ENCODE measurements at places on chromosomes 1 and 21.

DNA sequence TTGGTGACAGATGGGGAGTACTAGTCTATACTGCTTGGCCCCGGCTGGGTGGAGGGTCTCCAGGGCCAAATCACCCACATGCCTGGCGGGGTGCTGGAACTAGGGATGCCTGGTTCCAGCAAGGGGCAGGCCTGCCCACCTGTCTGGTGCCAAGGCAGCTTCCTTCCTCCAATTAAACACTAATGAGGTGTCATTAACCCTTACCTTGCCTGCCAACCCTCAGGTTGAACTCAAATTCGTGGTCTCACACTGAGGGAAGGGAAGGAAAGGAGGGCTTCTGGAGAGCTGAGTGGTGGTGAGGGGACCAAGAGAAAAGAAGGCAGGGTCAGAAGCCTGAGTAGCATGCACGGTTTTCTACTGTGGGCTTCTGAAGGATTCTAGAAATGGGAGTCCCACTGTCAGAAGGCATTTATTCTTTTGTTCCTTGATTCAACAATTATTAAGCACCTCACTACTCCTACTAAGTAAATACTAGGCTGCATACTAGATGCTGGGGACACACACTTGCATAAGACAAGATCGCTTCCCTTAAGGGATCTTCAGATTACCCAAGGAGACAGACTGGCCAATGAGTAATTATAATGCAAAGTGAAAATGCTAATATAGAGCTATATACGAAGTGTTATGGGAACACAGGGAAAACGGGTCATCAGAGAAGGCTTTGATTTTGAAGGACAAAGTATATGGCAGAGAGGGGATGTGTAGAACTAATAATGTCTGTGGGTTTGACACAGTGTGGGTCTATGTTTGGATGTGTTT lies 5.9 kb upstream of the EFNA3 start:
- DNase-seq: no peak

DNA sequence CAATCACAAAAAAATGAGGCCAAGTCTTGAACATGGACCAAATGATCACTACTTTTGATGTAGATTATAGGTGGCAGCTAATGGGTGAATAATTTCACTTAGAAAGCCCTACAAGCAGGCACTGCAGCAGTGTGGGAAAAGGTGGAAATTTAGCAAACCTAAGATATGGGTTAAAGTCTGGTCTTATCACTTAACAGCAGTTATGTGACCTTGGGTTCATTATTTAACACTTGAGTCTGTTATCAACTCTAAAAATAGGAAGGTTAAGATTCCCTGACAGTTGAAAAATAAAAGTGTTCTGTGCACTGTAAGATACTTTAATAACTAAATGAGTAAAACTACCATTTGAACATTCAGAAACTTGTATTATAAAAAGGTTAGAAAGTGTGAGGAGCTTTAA lies 47.5 kb downstream of the SSX2IP start:
- DNase-seq: no peak

- no peak for DNase-seq
Measured at GRCh38 chr1:181482521-181483284, 614 bp upstream of the CACNA1E start.

GRCh38 chr21:29104239-29104708 lies 26.2 kb upstream of the MAP3K7CL start:
- DNase-seq: no peak

- DNase-seq: no peak
Measured at GRCh38 chr1:60271041-60271440, 197.5 kb upstream of the C1orf87 start.

GRCh38 chr1:35030338-35030737 lies 1.4 kb downstream of the ZMYM6 start:
- DNase-seq: no peak

DNA sequence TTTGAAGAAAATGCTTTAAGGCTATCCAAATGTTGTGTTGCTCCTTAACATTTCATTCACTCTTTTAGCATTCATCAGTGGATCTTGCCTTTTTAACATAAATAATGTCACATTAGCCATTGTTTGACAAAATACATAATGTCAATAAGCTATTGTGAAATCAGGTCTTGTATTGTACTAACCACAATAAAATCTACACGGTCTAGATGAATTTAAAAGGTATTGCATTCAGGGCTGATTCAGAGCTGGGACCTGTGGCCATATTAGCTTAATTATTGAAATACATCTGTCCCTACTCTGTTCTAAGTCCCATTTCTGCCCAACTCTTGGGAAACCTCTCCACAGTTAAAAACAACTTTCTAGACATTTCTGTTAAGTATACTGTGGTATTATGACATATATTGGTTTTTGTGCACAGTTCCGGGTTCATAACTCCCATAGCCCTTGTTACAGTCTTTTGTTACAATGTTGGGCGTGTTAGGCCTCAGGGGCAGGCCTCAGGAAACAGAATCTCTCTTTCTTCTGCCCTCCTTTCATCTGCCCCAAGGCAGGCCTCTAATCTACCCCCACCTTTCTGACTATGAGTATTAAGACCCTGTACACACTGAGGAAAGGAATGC lies 44.7 kb upstream of the CITED4 start:
- no peak for DNase-seq

GRCh38 chr21:30447056-30447455 lies 7.0 kb downstream of the KRTAP15-1 start:
- no peak for DNase-seq

- DNase-seq: no peak
Measured at GRCh38 chr1:221315330-221315729, 426.6 kb downstream of the DUSP10 start.

- no peak for DNase-seq
Measured at GRCh38 chr21:16082038-16082816, 352.4 kb downstream of the USP25 start.

DNA sequence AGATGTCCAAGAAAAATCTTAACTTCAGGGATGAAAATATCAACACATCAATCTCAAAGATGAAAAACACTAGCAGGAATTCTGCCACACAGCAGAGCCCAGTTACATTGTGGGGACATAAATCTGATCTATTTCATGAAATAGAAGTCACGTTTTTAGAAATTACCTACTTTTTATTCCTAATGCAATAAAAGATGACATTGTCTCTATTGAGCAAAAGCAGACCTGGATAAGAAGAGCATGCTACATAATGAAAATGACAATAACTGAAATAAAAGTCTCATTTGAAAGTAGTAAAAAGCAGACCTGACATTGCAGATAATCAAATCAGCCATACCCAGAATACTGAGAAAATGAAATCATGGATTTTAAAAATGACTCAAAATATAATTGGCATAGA lies 156.8 kb downstream of the NTNG1 start:
- no peak for DNase-seq

- no peak for DNase-seq
Measured at GRCh38 chr1:204947338-204947737, 76.7 kb downstream of the NFASC start.

DNA sequence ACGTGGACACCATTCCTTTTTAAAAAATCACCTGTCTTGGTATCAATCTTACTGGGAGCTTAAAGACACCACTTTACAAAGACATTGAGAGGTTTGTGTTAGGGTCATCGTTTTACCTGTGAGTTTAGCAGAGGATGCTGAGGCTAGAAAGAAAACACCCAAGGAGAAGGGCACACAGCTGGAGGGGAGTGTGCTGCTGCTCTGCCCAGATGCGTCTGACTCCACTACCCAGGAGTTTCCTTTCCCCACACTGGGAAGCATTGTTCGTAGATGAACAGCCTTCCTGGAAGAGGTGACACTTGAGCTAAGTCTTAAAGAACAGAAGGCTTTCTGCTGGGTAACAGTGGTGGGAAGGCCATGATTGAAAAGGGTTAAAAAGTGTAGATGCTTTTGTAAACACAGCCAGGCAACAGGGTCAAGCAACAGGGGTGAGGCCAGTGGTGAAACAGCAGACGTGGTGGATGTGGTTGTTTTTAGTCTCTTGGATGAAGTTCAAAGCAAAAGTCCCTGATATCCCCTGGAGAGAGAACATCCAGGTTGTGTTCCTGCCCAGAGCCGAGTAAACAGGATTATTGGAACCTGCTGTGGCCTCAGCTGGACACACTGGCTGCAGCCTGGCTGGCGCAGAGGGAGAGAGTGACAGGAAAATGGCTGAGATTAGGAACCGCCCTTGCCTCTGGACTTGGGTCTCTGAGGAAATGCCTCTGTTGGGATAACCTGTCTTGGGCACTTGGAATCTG lies 198.6 kb upstream of the JUN start:
- DNase-seq: no peak

- no peak for DNase-seq
Measured at GRCh38 chr1:248155927-248156326, 11.0 kb downstream of the OR2M5 start.

DNA sequence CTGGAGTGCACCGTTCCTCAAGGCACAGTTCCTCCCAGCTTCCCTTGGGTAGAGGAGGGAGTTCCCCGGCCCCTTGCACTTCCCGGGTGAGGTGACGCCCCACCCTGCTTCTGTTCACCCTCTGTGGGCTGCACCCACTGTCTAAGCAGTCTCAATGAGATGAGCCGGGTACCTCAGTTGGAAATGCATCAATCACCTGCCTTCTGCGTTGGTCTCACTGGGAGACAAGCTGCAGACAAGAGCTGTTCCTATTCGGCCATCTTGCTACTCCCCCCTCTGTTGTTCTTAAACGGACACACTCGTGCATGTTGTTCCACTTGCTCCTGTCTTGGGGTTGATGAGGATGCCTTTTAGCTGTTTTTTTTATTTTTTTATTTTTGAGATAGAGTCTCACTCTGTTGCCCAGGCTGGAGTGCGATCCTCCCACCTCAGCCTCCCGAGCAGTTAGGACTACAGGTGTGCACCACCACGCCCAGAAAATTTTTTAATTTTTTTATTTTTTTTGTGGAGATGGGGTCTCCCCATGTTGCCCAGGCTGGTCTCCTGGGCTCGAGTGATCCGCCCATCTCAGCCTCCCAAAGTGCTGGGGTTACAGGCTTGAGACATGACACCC lies 3.0 kb upstream of the MORC3 start:
- no peak for DNase-seq

GRCh38 chr1:107549152-107549810 lies 408.4 kb downstream of the NTNG1 start:
- no peak for DNase-seq

DNA sequence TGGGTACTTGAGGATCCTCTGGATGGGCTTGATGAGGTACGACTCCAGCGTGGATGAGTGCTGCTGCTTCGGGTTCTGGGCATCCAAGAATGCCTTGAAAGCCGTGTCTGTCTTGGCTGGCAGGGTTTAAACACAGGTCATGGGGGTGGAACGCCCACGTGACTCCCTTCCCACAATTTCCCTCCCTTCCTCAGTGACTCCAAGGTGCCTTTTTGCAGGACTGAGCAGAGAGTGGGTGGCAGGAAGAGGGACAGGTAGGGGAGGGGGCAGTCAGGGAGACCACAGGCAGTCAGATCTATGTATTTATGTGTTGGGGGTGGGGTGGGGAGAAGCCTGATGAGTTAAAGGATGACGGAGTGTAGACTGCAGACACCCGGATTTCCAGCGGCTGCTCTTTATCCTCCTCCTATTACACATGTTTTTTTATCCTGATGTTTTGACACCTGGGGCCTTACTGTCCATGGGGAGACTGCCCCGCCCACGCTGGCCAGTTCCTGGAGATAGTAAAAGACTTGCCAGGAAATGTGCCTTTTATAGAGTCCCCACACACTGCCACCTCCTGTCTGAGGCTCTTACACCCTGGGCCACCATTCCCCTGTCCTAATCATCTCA lies 103.2 kb upstream of the KRTAP19-8 start:
- DNase-seq: no peak

- DNase-seq: no peak
Measured at GRCh38 chr1:94716965-94717364, 103.2 kb upstream of the SLC44A3 start.

DNA sequence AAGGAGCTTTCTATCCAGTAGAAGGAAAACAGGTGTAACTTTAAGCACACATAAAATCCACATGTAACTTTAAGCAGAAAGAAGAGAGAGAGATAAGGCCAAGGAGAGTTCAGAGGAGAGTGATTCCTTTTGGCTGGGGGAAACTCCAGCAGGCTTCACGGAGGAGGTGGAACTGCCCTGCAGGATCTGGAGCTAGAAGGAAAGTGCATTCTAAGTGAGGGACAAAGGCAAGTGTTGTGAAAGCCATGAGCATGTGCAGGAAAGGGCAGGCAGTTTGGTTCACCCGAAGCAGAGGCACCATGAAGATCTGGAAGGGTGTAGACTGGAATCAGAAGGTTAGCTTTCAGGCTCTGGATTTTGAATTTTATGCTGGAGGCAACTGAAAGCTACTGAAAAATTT lies 46.3 kb downstream of the GADD45A start:
- no peak for DNase-seq

DNA sequence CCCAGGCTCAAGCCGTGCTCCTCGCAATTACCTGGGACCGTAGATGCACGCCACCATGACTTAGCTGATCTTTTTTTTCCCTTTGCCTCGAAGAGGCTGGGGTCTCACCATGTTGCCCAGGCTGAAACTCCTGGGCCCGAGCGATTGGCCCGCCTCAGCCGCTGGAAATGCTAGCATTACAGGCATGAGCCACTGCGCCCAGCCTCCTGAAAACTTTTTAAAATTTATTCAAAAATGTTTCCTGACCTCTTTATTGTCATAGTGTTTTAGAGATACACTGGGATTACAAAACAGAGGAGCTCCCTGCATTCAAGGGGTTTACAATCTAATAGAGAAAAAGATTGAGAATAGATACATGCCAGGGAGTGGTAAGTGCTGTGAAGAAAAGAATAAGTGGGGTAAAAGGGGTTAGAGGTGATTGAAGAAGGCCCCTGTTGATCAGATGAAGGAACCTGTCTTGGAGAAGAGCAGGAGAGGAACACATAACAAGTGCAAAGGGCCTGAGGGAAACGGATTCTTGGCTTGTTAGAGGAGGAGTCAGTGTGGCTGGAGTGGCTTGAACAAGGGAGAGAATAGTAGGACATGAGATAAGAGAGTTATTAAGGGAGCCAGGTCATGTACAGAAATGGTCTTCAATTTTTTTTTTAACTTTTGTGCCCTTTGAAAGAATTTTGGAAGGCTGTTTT lies 1.7 kb upstream of the TRIM33 start:
- no peak for DNase-seq

GRCh38 chr1:207823880-207824566 lies 72.2 kb downstream of the CD46 start:
- peak; percentile 65 for DNase-seq

GRCh38 chr21:38760017-38760761 lies 45.5 kb upstream of the ETS2 start:
- DNase-seq: no peak

GRCh38 chr1:89757532-89757931 lies 63.3 kb upstream of the LRRC8D start:
- no peak for DNase-seq

GRCh38 chr21:42089093-42089631 lies 18.0 kb downstream of the UMODL1 start:
- no peak for DNase-seq

DNA sequence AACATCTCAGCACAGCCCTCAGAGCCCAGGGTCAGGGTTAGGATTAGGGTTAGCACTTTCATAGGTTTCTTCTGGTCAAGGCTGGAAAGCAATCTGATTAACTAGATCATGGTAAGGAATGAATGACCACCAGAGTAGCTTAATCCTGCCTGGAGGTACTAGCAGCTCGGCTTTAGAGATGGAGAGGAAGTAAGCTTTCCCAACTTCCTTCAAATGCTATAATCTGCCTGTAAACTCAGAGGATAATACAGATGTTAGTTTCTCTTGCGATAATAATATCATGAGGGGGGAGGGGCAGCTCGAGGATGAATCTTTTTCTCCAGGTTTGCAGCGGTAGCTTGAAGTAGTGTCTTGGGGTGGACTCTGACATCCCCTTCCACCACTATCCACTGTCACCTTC lies 194.9 kb downstream of the HIVEP3 start:
- no peak for DNase-seq

GRCh38 chr1:181318022-181318857 lies 165.1 kb upstream of the CACNA1E start:
- DNase-seq: no peak

Data from activated CD4-positive, alpha-beta T cell treated with anti-CD3 and anti-CD28 coated beads for 1 hour (primary cell).